ENCODE measurements at places on chromosomes 5 and 9.

GRCh38 chr9:27151693-27152404, 42.8 kb downstream of the TEK start:
- DNase-seq, result no peak

GRCh38 chr5:62385131-62385530, 18.6 kb downstream of the DIMT1 start:
- DNase-seq, result no peak

- DNase-seq, result peak; percentile 21
Observed at GRCh38 chr5:138725818-138726416, 27.3 kb upstream of the CTNNA1 start.

GRCh38 chr9:76644171-76644570, 120.1 kb upstream of the PCA3 start:
- no peak for DNase-seq

DNA sequence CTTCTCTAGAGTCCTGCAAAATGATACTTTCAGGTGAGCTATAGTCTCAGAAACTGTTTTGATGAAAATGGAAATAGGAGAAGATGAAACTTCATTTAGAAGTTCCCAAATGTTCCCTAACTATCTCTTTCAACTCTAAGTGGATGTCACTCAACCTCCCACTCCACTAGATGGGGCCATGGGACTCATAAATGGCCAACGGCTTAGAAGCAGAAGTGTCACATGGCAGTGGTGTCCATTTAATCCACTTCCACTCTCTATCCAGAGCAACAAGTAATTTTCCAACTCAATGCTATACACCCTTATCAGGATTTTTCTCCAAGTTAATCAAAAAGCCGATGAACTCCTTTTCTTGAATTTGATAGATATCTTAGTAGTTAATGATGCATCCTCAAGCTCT, 295.7 kb downstream of the EDIL3 start:
- no peak for DNase-seq

DNA sequence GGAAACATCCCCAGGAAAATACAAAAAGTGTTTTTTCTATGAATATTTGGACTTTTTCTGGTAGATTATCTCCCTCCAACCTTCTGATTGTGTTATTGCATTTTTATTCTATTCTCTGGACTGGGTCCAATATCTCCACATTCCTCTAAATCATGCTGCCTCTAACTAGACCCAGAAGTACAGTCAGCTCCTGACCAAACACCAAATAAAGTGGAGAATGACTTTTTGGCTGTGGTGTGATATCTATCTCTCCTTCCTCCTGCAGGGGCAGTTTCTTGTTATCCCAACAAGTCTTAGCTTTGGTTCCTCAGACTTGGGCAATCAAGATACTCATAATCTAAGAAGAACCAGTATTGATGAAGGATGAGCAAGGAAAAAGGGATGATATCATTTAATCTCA, 3.2 kb upstream of the RAI14 start:
- no peak for DNase-seq

DNA sequence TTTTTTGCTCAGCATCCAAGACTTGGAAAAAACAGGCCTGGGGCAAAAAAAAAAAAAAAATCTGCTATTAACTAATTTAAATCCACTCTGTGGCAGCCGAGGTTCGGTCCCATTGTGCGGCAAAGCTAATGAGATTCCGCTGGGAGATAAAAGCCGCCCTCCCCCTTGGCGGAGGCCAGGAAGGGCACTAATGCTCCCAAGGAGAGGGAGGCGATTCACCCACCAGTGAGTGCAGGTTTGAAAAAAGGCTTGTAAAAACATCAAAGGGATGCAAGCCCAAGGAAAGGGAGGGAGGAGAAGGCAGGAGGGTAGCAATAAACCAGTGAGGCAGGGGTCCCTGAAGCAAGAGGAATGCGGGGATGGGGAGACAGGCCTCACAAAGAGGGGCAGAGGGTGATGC, 129.5 kb upstream of the RAPGEF1 start:
- no peak for DNase-seq

DNA sequence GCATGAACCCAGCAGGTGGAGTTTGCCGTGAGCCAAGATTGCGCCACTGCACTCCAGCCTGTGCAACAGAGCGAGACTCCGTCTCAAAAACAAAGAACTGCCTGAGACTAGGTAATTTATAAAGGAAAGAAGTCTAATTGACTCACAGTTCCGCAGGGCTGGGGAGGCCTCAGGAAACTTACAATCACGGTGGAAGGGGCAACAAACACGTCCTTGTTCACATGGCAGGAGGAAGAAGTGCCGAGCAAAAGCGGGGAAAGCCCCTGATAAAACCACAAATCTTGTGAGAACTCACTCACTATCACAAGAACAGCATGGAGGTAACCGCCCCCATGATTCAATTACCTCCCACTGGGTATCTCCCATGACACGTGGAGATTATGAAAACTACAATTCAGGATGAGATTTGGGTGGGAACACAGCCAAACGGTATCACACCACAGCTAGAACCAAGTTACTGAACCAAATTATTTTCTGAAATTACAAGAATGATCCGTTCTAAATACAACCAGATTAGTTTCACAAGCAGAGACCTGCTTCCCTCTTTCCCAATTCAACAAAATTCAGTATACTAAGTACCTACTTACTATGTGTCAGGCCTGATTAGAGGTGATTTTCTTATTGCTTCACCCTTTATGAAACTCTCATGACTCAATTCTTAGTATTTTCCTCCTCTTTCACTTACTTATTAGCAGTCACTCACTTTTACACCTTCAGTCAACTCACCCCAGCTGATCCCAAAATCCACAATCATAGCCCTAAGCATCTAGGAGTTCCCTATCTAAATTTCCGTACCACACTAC, 8.4 kb downstream of the UBTD2 start:
- DNase-seq, result no peak

DNA sequence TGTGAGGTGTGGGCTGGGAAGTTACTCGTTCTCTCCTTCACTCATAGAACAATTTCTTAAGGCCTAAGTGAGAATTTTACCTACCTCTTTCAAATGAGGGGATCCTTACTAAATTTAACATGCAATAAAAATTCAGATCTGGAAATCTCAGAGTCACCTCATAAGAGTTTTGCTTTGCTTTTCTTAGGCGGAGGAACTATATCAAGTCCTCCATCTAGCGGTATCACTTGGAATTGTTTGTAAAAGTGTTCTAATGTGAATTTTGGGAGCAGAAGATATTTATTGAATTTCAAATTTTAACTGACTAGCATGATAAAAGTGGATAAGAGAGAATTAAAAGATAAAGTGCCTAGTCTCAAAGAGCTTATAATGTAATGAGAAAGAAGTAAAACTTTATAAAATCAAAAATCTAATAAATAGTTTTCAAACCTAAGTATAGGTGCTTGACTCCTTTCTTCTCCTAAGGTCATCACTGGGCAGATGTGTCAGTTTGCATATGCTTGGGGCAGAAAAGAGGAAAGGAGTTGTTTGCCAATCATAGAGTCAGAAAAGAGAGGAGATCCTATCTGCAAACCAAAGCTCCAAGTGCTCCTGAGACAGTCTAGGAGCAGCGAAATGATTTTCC, 145.7 kb upstream of the DAB2 start:
- no peak for DNase-seq

DNA sequence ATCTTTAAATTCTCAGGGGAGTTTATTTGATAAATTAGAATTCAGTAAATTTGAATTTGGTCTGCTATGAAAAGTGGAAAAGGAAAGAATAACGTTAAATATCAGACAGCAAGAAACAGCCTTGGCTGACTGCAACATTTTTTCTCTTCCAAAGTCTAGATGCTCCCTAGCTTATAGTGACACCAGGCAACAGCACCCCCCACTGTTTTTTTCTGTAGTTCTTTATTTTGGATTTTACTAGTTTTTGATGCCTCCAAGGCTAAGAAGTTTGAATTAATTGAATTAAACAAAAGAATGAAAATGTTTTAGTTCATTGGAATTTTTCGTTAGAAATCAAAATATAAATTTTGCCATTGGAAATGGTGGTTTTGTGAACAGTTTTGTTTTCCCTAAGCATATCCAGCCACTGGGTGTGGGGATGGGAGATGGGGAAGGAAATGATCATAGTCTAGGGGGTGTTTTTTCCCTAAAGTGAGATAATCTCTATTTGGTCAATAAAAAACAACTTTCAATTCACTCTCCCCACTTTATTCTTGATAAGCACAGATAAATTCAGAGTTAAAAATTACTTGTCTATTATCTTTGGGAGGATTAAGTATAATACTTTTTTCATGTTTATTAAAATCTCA, 199.3 kb upstream of the CD180 start:
- no peak for DNase-seq

- DNase-seq, result no peak
Observed at GRCh38 chr5:58972301-58972700, 389.4 kb downstream of the RAB3C start.

- DNase-seq, result no peak
Observed at GRCh38 chr9:80496901-80497556, 925.3 kb downstream of the TLE4 start.

DNA sequence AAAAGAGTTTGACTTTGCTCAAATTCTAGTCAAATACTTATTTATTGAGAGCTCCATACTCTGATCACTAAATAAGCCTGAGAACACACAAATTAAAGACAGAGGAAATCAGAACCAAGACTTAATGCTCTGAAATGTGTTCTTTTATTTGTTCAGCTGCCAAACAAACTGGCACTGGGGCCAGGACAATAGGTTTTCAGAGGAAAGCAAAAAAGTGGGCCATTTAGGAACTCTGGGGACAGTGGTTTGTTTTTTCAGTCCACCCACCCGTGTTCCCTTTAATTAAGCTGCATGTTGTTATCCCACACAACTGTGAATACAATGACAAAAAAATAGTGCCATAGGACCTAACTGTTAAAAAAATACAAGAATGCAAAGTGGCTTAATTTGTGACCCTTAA, 95.4 kb upstream of the RETREG1 start:
- DNase-seq, result no peak

DNA sequence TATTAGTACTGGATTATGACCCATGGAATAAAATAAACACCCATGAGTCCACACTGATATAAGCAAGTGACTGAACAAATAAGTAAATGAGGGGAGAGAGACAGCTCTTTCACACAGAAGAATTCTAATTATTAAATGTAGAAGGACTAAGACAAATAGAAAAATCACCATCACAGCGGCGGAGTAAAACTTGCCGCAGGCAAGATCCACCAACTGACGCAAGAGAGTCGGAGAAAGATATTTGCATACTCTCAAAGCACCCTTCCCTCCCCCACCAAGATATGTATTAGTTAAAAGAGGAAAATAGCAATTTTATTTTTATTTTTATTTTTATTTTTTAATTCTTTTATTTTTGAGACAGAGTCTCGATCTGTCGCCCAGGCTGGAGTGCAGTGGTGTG, 14.6 kb upstream of the N4BP3 start:
- no peak for DNase-seq

- no peak for DNase-seq
Observed at GRCh38 chr9:104586496-104587180, 12.6 kb downstream of the OR13C5 start.

DNA sequence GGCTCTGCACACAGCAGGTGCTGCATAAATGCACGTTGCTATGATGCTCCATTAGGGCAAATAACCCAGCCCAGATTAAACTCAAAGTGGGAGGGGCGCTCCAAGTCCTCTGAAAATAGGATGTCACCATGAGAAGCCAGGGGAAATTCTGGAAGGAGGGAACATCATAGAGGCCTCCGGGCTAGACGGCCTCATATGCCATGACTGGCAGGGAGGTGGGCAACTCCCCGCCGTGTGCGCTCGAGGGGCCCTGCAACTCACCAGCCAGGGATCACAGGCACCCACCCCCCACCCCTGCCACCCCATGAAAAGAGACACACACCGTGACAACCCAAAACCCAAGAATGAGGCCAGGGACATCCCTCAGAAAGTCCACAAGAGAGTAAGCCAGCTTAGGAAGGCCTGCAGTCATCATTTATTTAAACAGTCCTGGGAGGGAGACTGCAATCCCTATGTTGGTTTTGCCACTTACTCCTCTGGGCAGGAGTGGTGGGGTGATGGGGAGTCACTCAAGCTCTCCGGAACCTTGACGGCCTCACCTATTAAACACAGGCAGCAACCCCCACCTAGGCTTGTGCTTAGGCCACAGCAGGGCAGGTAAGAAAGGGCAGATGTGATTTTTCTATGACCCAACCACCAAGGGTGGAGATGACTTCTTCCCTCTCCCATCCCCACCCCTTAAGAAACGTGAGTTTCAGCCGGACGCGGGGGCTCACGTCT, 4.0 kb downstream of the VAV2 start:
- DNase-seq, result peak; percentile 1

Measured in left ventricle myocardium inferior (tissue), 1 donor.